Germinal center (tissue), 1 donor: ENCODE measurements at places on chromosomes 5 and 9.

DNA sequence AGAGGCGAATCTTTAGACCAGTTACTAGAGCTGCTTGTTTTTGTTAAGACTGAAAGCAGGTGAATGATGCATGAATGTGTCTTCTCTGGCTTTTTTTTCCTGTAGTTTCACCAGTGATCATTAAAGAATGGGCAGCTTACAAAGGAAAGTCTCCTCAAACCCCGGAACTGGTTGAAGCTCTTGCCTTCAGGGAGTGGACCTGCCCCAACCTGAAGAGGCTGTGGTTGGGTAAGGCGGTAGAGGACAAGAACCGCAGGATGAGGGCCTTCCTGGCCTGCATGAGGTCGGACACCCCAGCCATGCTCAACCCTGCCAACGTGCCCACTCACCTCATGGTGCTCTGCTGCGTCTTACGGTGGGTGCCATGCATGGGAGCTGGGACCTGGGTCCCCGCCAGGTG is 33.3 kb upstream of the PHF2 start:
- no peak for DNase-seq

DNA sequence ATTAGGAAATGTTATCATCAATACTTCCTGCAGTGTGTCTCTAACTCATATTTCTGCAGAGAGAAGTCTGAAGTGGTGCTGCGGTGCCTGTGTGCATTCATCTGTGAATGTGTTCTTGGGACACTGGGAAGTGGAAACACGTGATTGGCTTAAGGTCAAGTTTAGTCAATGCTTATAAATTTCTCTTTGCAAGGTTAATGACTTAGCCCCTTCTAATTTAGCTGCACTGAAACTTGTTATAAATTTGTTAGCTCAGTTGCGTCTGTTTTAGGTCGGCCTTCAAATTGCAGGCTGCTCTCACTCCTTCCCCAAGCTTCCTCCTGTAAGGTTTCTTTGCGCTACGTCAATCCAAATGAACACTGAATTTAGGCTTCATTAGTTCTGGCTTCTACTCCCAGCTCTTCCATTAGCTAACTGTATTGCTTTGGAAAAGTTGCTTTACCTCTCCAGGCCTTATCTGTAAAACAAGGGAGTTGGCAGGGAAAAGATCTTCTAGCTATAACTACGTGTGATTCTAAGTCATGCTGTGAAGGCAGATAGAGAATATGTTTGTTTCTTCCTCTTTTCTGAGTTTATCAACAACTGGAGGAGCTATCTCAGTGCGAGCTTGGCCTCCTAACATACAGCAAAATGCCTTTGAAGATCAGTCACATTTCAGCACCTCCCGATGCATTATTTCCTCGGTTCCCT is 341.8 kb downstream of the NFIB start:
- no peak for DNase-seq

DNA sequence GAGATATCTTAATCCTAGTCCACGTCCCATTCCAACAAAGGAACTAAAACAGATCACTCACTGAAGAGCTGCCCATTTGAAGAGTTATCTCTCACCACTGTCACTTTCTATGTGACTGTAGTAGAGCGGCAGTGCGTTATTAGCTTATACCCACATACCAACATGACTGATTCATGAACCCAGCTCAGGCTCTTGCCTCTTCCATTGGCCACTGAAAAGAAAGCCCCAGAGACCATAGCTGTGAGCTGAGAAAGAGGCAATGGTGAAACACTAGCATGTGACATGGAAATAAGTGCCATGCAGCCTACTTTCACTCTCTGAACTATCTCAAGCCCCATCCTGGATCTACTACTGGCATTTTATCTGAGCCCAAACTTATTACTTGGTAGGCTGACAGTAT is 151.7 kb upstream of the MOCS2 start:
- DNase-seq = no peak

DNA sequence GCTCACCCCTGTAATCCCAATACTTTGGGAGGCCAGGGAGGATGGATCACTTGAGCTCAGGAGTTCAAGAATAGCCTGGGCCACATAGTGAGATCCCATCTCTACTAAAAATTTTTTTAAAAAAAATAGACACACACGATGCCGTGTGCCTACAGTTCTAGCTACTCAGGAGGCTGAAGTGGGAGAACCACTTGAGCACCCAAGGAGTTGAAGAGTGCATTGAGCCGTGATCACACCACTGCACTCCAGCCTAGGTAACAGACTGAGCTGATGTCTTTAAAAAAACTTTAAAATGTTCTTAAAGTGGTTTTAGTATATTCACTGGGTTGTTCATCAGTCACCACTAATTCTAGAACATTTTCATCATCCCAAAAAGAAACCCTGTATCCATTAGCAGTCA is 51.9 kb upstream of the RNF38 start:
- DNase-seq = no peak

GRCh38 chr5:6039111-6039510 is 339.2 kb downstream of the MED10 start:
- no peak for DNase-seq

DNA sequence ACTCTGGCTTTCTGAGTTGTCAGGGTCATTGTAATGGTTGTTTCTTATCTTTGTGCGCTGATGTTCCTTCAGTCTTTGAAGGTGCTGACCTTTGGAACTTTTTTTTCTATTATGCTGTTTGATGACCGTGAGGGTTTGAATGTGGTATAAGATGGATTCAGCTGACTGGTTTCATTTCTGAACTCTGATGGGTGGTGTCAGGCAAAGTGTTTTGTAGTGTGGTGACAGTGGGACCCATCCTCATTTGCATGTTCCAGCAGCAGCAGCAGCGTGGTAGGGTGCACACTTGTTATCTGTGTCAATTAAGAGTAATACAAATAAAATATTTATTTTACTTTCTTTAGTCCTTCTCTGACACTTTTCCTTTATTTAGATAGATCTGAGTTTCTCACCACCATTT is 227.7 kb upstream of the PRR16 start:
- DNase-seq = no peak

- no peak for DNase-seq
These were observed 277.6 kb downstream of the TMEM38B start for GRCh38 chr9:105971986-105972385.

DNA sequence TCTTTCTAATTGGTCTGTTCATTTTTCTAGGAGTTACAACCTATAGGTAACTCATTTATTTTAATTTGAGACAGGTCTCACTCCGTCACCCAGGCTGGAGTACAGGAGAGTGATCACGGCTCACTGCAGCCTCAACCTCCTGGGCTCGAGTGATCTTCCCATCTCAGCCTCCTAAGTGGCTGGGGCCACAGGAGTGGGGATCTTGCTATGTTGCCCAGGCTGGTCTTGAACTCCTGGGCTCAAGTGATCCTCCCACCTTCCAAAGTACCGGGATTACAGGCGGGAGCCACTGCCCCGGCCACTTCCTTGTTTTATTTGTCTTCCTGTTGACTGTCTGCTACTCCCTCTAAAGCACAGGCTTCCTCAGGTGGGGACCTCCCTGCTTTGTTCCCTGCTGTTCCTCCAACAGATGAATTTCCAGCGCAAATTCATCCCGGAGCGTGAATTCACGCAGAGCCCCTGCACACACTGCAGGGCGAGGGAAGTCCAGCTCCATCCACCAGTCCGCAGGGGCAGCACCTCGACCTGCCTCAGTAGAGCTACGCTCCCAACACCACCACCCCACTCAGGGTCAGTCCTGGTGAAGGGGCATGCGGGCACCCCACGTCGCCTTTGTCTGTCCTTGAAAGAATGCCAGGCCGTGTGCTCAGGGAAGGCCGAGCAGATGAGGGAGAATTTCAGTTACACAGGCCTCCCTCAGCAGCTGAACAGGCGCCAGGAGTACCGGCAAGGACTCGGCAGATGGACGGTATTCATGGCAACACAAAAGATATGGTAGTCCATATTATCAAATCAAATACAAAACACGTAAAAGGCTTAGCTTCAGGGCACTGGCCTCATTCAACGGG is 6.3 kb downstream of the QSOX2 start:
- no peak for DNase-seq

GRCh38 chr9:76658510-76659231 is 105.6 kb upstream of the PCA3 start:
- DNase-seq = peak; percentile 49

- no peak for DNase-seq
These were observed 10.2 kb downstream of the STX17 start for GRCh38 chr9:99916650-99917049.

- peak; percentile 42 for DNase-seq
These were observed 81.4 kb upstream of the ANKRD55 start for GRCh38 chr5:56314529-56314928.

GRCh38 chr5:76384189-76384588 is 18.9 kb upstream of the IQGAP2 start:
- no peak for DNase-seq

GRCh38 chr9:94157050-94157801 is 73.0 kb downstream of the PTPDC1 start:
- DNase-seq = no peak

DNA sequence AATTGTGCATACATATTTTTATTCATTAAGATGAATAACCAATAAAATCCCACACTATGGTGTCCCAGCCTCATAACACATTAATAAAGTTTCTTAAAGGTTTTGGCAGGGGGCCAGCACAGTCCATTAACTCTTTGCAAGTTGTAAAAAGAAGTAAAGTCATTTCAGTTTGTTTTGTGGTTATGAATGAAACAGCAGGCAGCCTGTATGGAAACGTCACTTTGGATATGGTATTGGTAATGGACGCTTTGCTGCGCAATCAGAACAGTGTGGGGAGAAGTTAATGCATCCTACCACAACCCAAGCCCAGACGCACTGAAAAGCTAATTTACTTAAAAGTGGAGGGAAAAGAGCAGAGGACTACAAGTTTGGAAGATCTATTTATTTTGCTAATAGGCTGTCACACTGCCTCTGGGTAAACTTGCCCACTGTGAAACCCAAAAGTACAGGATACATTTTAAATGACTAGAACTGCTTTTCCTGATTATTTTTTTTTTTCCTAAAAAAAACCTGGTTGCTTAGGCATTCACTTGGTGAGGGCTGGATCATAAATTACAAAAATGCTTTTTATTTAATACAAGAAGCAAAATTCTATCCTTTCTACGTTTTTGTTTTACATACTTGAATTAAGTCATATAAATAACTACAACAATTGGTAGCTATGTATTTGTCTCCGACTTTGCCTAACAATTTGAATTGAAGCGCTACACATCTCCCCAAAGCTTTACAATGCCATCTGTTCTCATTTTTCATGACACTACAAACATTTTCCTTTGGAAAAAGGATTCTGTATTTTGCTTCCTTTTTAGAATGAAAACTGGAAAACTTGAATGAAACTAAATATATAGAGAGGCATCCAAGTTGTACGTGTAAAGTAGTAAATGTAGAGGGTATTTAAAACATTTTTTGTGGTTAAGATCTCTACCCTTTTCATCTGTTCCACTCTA is 104.3 kb downstream of the NFIB start:
- DNase-seq = no peak

DNA sequence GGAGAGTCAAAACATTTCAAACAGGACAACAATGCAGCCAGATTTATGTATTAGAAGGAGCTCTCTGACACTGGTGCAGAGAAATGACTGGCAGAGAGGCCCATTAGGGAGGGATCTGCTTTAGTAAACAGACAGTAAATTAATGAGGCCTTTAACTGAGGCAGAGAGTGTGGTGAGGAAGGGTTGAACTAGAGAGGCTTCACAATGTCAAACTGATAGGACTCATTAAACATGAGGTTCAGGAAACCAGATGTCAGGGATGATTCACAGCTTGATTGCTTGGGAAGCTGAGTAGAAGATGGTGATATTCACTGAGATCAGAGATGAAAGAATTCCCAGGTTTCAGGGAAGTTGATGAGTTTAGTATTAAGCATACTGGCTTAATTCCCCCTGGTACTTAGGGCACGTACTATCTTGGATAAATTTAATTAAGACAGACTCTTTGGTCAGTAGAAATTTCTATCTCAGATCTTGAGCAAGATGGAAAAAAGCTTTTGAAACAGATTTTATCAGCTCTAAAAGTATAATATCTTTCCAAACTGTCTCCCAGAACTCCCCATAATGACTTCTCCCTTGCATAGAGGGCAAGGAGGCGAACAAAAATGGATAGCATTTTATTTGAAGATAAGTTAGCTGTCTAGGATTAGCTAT is 8.6 kb upstream of the MUSK start:
- no peak for DNase-seq

DNA sequence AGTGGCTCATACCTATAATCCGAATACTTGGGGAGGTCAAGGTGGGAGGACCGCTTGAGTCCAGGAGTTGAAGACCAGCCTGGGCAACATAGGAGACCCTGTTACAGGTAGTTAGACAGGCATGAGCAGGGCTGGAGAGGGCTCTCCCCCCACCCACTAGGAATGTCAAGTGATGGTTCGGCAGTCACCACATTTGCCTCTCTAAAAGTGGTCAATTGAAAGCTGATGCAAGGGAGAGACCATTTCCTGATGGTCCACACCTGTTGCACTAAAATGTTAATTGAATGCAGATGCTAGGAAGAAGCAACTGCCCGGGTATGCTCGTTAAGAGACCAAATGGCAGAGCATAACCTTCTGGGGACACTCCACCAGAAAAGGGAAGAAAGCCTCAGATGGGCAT is 82.7 kb downstream of the SFXN1 start:
- DNase-seq = no peak

- no peak for DNase-seq
These were observed 71.5 kb downstream of the FREM1 start for GRCh38 chr9:14838701-14839100.
